ENCODE measurements at places on chromosomes 13 and 19.

GRCh38 chr13:41220401-41220800 lies 26.0 kb upstream of the KBTBD7 start:
- no peak for DNase-seq

DNA sequence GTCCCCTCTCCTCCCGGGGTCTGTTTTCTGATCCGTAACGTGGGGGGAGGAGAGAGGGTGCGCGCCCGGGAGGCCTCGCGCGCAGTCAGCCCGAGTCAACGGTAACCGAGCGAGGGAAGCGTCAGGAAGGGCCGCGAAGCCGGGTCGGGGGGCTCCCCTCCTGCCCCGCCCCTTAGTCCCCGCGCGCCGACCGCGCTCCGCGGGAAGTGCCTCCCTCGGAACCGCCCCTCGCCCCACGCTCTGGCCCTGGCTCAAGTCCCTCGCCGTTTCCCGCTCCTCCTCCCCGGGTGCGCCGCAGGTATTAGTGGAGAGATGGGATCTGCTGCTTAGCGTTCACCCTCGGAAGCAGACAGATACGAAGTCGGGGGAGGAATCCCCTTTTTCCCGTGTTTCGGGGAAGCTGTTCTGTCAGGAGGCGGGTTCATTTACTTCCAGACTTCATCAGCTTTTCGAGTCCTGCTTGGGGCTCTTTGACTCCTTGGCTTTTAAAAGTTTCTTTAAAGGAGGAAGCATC lies 770 bp downstream of the HNRNPM start:
- DNase-seq: peak; percentile 80

DNA sequence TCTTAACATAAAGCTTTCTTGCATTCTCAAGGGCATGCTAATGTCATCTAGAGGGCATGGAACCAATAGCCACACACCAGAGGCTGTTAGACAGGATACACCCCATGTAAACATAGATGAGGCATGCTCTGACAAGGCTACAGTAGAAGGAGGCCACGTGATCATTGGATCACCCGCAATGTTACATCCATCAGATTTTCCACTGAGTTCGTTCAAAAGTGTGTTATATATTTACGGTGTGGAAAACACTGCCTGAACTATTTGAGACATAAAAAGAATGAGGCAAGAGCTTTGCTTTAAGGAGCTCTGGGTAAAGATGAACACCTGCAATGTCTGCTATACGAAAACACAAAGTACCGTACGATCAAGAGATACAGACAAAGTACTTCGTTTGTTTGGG lies 817.5 kb upstream of the SLC10A2 start:
- no peak for DNase-seq

- DNase-seq: no peak
Observed at GRCh38 chr19:47232422-47233211, 1.6 kb upstream of the BBC3 start.

DNA sequence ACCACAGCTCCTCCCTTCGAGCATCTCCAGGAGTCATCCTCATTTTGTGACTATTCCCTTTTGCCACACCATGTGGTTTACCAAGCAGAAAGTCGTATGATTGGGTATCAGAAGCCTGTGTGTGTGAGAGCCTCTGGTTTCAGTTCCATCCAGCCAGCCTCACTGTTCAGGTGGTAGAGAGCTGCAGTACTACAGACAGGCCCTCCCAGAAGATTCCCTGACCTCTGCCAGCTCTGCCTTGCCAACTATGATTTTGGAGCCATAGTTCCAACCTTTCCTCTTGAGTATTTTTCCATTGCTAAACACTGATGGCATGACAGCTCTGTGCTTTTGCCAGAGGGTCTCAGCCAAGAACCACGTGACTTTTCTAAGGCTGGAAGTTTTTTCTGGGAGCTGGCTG lies 82.5 kb downstream of the DHRS12 start:
- no peak for DNase-seq

Measured in suprapubic skin (tissue), 4 donors.